ENCODE measurements at places on chromosomes 7 and 10.

DNA sequence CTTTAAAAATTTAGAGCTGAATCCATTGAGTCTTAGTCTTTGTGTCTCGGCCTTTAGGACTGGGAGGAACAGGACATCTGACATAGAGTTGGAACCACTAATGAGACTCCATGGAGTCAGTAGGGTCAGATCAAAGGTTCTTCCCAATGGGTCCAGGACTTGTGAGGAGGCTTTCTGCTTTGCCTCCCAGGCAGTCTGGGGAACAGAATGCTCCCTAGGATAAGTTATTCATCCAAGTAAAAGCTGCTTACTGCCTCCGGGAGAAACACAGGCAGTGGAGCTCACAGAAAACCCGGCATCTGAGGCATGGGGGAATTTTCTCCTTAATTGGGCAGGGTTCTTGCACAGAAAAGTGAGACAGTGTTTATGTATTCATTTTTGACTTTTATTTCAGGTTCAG is 216.4 kb downstream of the SEC23IP start:
- no peak for DNase-seq

GRCh38 chr10:50883629-50884028 is 1.8 kb downstream of the A1CF start:
- no peak for DNase-seq

GRCh38 chr7:53740971-53741370 is 705.5 kb downstream of the POM121L12 start:
- DNase-seq = no peak

DNA sequence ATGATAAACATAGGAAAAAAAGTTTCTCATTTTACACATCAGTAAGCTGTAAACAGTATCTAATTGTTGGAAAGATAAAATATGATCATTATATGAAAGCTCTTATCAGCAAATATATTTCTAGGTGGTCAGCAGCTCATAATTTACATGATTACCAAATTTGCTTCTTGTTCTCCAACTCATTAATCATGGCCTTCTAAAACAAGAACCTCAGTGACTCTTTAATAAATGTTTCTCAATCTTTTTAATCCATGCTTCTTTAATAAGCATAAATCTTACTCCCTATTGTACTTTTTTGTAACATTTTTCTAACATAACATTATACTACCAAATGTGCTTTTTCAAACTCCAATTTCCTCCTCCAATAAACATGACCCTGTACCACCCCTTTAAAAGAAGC is 5.9 kb downstream of the ITGB1 start:
- no peak for DNase-seq

DNA sequence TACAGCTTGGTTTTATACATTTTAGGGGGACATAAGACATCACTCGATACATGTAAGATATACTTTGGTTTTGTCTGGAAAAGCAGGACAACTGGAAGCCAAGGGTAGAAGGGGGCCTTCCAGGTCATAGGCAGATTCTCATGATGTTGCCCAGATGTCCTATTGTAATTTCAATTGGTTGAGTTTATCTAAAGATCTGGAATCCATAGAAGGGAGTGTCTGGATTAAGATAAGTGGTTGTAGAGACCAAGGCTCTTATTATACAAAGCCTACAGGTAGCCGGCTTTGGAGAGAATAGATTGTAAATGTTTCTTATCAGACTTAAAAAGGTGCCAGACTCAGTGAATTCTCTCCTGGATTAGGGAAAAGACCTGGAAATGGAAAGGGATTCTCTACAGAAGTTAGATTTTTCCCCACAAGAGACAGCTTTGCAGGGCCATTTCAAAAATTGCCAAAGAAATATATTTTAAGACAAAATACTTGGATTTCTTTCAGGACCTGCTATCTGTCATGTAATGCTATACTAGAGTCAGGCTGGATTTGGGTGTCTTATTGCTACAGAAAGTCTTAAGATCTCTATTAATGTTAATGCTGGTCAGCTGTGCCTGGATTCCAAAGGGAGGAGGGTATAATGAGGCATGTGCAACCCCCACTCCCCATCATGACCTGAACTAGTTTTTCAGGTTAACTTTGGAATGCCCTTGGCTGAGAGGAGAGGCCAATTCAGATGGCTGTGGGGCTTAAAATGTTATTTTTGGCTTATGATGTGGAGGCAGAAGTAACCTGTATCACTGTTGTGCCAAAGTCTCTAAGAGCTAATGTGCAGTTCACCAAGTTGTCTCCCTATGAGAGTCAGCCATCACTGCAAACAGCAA is 511.1 kb upstream of the C7orf33 start:
- DNase-seq = no peak

- DNase-seq = no peak
These were observed 712 bp downstream of the ITPRIP start for GRCh38 chr10:104337521-104337984.

DNA sequence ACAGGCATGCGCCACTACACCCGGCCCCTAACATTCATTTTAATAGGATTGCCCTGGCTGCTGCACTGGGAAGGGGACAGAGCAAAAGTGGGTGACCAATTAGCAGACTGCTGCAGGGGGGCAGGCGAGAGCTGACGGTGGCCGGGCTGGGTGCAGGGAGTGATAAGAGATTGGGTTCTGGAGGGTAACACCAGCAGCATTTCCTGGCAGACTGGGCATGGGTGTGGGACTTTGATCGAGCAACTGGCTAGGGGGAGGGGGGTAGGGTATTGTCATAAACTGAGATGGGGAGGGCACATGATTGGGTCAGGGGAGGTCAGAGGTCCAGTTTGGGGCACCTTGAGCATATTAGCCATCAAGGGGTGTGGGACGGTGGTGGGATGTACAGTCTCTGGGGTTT is 20.2 kb upstream of the AMZ1 start:
- DNase-seq = no peak

- DNase-seq = no peak
These were observed 88.8 kb downstream of the SLC25A13 start for GRCh38 chr7:96233084-96233483.

- DNase-seq = no peak
These were observed 15.9 kb downstream of the LAMB4 start for GRCh38 chr7:108114117-108114841.

- no peak for DNase-seq
These were observed 82.2 kb downstream of the SVOPL start for GRCh38 chr7:138618933-138619332.

- no peak for DNase-seq
These were observed 23.9 kb downstream of the HECTD2 start for GRCh38 chr10:91434041-91434440.

- DNase-seq = no peak
These were observed 112.1 kb downstream of the PRKG1 start for GRCh38 chr10:51186361-51186760.

- DNase-seq = no peak
These were observed 10.1 kb upstream of the SEMA3A start for GRCh38 chr7:84204655-84205054.

DNA sequence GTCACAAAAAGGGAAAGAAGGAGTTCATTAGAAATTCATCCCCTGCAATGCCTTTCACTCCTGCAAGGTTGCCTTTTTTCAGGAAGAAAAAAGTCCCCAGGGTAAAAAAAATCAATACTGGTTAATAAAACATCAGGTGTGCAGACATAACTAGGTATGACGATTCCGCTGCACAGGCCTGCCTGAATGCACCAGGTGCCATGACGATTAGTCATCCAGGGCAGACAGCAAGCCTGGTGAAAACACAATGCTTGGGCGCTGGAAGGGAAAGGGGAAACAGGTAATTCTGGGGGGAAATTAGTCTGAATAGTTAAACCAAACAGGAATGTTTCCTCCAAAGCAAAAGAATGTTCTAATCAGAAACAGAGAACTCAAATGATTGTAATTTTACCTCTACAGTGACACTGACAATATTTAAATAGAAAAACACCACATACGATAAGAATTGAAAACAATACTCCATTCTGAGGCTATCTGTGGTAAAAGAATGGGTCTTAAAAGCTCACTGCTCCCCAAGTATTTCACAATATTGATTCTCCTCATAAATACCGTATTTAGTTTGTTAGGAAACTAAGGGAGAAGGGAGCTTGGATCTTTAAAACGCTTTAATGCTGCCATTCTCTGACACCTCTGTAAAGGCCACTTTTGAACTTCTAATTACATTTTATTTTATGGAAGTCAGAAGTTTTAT is 45.2 kb downstream of the VPS41 start:
- no peak for DNase-seq

GRCh38 chr10:378930-379704 is 243.9 kb downstream of the ZMYND11 start:
- DNase-seq = no peak

- no peak for DNase-seq
These were observed 3.5 kb downstream of the SH2D4B start for GRCh38 chr10:80540981-80541750.

GRCh38 chr7:96833676-96834453 is 124.2 kb upstream of the SEM1 start:
- no peak for DNase-seq

GRCh38 chr7:100173806-100174495 is 3.2 kb downstream of the GPC2 start:
- DNase-seq = no peak

DNA sequence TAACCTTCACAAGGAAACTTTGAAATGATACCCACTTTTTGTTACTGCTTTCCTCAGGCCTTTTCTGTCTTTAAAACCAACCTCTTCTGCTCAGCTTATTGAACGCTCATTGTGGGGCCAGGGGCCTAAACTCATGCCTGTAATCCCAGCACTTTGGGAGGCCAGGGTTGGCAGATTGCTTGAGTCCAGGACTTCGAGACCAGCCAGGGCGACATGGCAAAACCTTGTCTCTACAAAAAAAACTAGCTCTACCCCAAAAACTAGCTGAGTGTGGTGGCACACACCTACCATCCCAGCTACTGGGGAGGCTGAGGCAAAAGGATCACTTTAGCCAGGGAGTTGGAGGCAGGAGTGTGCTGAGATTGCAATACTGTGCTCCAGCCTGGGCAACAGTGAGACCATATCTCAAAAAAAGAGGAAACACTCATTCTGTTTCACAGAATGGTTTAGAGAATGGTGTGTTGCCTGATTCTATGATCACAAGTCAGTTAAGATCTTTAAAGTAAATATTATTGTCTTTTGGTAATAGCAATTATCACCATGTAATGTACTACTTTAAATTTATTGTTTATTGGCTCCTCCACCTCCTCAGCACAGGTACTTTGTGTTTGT is 51.1 kb downstream of the KCTD7 start:
- no peak for DNase-seq

- no peak for DNase-seq
These were observed 110.1 kb downstream of the PLCE1 start for GRCh38 chr10:94103801-94104221.

- DNase-seq = no peak
These were observed 28.3 kb downstream of the ZFAND2A start for GRCh38 chr7:1131471-1132265.

DNA sequence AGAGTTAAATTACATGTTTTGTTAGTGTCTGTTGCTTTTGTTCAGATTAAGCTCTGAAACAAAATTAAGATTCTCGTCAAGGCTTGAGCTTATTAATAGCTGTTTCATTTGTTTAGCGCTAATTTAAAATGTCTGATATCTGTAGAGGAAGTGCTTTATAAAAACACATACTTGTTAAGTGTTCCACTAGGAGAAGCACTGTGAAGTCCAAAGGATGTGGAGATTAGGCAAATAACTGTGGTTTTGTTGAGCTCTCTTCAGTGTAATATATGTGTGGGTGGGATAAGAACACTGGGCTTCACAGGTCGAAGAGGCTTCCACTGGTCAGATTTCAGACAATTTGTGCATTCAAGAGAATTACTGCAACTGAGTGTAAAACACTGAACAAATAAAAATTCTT is 242.0 kb downstream of the AUTS2 start:
- no peak for DNase-seq

- no peak for DNase-seq
These were observed 67.0 kb upstream of the PLXNA4 start for GRCh38 chr7:132643302-132643701.

DNA sequence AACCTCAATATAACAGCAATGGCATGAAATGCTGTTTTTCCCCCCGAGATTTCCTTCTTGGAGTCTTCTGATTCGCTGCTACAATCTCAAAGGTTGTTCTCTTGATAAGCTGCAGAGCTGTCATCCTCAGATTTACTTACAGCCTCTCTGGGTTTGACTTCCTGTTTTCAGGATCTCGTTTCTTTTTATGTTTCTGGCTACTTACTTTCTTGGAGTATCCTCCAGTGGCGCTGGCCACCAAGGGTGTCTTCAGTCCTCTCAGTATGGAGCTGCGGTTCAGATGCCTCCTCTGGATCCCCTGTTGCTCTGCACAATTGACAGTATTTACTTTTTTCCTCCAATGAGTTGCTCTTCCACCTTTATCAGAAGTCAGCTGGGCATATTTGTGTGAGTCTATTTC is 152.0 kb upstream of the TMEM72 start:
- no peak for DNase-seq

DNA sequence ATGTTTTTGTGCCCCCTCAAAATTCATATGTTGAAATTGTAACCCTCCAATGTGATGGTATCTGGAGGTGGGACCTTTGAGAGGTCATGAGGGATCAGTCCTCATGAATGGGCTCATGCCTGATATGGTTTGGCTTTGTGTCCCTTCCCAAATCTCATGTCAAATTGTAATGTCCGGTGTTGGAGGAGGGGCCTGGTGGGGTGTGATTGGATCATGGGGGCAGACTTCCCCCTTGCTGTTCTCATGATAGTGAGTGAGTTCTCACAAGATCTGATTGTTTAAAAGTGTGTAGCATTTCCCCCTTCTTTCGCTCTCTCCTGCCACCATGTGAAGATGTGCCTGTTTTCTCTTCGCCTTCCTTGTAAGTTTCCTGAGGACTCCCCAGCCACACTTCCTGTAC is 53.4 kb downstream of the TLL2 start:
- DNase-seq = no peak

DNA sequence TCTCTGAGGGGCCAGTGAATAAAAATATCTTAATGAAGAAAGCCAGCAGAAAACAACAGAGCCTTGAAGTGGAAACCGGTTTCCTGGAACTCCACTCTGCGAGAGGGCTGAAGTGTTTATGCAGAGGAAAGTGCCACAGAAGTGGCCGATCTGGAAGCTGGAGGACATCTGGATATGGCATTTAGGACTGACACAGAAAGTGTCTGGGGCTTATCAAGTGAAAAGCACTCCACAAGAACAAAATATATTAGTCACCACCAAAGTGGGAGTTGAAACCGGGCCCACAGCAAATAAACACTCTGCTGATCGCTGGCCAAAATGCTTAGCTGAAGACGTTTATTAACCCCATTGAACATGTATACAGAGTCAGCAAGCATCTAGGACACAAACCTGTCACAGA is 7.8 kb downstream of the NOD1 start:
- DNase-seq = no peak

DNA sequence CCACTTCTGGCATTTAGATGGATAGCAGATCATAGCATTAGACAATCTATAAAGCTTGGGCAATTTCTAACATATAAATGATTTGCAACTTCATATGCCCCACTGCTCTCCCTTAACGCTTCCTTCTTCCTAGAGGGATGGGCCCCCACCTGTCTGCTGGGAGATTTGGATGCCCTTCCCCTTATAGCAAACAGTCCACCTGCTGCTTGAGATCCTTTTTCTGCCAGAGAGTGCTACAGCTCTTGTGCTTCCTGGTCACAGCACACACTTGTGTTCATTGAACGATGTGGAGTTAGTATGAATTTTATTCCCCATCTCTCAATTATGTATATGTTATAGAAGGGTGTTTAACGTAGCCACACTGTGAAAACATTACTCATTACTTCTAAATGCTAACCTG is 10.4 kb upstream of the PCGF5 start:
- no peak for DNase-seq

- no peak for DNase-seq
These were observed 201.6 kb upstream of the FZD8 start for GRCh38 chr10:35843524-35844181.

All from stimulated activated CD4-positive, alpha-beta T cell treated with anti-CD3 and anti-CD28 coated beads, Interleukin-12 subunit alpha, Interleukin-12 subunit beta, amount 100 ng/mL, for 48 hours (primary cell).